ENCODE measurements at places on chromosomes 5 and 9. TPM values are rescaled to one million over a fixed set of nuclear protein-coding genes. Genes with fewer than 3 reads are reported as not detected.

DNA sequence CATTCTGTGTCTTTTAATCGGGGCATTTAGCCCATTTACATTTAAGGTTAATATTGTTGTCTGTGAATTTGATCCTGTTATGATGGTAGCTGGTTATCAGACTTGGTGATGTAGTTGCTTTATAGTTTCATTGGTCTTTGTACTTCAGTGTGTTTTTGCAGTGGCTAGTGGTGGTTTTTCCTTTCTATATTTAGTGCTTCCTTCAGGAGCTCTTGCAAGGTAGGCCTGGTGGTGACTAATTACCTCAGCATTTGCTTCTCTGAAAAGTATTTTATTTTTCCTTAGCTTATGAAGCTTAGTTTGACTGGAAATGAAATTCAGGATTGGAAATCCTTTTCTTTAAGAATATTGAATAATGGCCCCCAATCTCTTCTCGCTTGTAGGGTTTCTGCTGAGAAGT, 156.9 kb downstream of the CNTLN start:
- H3K36me3 ChIP-seq = no peaks in the 10 kb centered on the region
- DNase-seq = no peak
- H3K4me1 ChIP-seq = no peaks in the 10 kb centered on the region
- no peaks in the 10 kb centered on the region for H3K27me3 ChIP-seq
- H3K4me3 ChIP-seq = no peak overlapping the region

GRCh38 chr9:81072758-81073157, 616.6 kb downstream of the TLE1 start:
- H3K27me3 ChIP-seq = no peaks in the 10 kb centered on the region
- no peak overlapping the region for H3K27ac ChIP-seq
- DNase-seq = no peak
- H3K4me3 ChIP-seq = no peak overlapping the region
- H3K4me1 ChIP-seq = no peaks in the 10 kb centered on the region

DNA sequence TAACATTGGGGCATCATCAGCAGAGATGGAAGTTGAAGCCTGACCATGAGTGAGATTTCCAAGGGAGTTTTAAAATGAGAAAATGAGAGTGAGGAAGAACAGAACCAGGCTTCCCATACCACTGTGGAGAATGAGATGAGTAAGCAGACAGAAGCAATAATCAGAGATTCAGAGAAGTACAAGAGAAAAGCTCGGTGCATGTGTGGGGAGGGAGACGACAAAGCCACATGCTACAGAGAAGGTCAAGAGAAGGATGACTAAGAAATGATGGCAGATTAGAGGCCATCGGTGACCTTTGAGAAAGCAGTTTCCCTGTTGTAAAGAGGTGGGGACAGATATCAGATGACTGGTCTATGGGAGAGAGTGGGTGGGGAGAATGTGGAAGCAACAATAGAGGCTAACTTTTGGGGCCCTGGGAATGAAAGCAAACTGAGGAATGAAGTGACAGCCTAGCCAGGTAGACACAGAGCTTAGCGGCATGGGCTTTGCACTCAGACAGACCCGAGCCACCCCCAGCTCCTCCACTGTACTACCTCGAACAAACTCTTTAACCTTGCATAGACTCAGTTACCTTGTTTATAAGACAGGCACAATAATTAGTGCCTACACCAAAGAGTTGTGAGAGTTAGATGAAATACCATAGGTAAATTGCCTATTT, 207.7 kb downstream of the PIK3R1 start:
- no peaks in the 10 kb centered on the region for H3K27me3 ChIP-seq
- H3K4me3 ChIP-seq = no peak overlapping the region
- no peak for DNase-seq
- H3K36me3 ChIP-seq = no peaks in the 10 kb centered on the region
- H3K4me1 ChIP-seq = peaks cover 14% of the 10 kb centered on the region
- H3K27ac ChIP-seq = no peak overlapping the region

DNA sequence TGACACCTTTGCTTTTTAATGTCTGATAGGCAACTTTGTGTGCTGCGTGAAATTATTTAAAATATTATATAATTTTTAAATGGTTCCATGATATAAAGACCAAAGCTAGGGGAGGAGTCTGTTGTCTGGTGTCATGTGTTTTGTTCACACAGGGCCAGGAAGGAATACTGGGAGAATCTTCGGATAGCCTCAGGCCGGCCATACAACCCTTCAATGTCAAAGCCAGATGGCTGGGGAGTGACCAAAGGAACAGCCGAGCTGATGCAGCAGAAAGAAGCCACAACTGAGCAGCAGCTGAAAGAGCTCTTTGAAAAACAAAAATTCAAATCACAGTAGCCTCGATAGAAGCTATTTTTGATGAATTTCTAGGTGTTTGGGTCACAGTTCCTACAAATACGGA, 19.2 kb downstream of the BHMT start:
- no peaks in the 10 kb centered on the region for H3K27me3 ChIP-seq
- DNase-seq = no peak
- no peak overlapping the region for H3K4me3 ChIP-seq
- no peak overlapping the region for H3K27ac ChIP-seq

- H3K36me3 ChIP-seq = no peaks in the 10 kb centered on the region
- DNase-seq = no peak
- H3K27ac ChIP-seq = peak overlapping the region; percentile 89
- no peak overlapping the region for H3K4me3 ChIP-seq
- H3K4me1 ChIP-seq = peaks cover 45% of the 10 kb centered on the region
Measured at GRCh38 chr5:135435467-135436330, 11.4 kb downstream of the DCANP1 start.

DNA sequence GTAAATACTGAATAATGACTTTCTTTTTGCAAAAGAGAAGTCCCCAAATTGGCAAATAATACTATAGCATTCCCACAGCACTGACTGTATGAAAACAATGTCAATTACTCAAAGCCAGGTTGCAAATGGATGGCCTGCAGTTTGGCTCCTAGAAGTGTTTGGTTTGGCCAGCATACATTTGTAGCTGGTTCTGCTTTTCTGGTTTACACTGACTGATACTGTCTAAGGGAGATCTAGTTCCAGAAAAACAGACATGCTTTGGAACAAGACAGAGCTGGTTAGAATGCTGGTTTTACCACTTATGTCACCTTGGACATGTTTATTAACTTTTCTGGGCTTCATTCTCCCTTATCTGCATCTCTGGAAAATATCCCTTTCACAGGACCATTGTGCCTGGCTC, 81.5 kb upstream of the TRPM3 start:
- no peak overlapping the region for H3K27ac ChIP-seq
- no peak overlapping the region for H3K4me3 ChIP-seq
- H3K27me3 ChIP-seq = no peaks in the 10 kb centered on the region
- no peak for DNase-seq
- H3K36me3 ChIP-seq = no peaks in the 10 kb centered on the region

GRCh38 chr9:80952363-80952922, 736.9 kb downstream of the TLE1 start:
- DNase-seq = no peak
- no peak overlapping the region for H3K4me3 ChIP-seq
- no peak overlapping the region for H3K27ac ChIP-seq
- H3K4me1 ChIP-seq = no peaks in the 10 kb centered on the region
- H3K27me3 ChIP-seq = no peaks in the 10 kb centered on the region

- no peaks in the 10 kb centered on the region for H3K27me3 ChIP-seq
- H3K4me1 ChIP-seq = peaks cover 6% of the 10 kb centered on the region
- peak; percentile 37 for DNase-seq
- H3K36me3 ChIP-seq = no peaks in the 10 kb centered on the region
- H3K27ac ChIP-seq = peak overlapping the region; percentile 60
Measured at GRCh38 chr5:7802855-7803254, 48.1 kb downstream of the CFAP90 start.

GRCh38 chr9:79107911-79108676, 463.7 kb upstream of the TLE4 start:
- H3K4me3 ChIP-seq = no peak overlapping the region
- no peak for DNase-seq
- H3K36me3 ChIP-seq = no peaks in the 10 kb centered on the region
- no peaks in the 10 kb centered on the region for H3K27me3 ChIP-seq
- H3K4me1 ChIP-seq = no peaks in the 10 kb centered on the region

The TIMD4 gene
- not detected for total RNA-seq
